Fibroblast of skin of left biceps (primary cell): ENCODE measurements at places on chromosomes 2 and 18.

DNA sequence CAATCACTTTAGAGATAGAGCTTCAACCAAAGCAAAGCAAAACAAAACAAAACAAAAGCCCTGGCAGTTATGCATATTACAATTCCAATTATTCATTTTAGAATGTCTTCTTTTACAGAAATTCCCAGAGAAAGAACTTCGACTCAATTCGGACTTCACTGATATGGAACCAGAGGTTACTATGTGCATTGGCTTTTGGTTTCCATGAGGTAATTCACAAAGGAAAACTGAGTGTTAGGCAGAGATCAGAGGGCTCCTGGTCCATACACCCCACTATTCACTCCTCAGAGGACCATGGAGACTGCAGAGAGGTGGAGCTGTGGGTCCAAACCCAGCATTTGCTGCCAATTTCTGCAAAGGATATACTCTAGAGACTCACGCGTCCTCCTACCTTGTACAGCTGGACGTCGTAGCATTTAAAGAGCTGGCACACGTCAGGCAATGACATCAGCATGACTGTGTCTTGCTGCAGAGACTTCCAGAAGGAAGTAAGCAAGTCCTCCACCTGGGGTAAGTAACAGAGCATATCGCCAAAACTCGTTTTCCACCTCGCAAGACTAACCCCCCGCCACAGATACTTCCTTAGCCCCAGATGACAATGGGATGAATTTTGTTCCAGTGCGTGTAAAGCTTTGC lies 31.3 kb upstream of the CREG2 start:
- no peak for DNase-seq

DNA sequence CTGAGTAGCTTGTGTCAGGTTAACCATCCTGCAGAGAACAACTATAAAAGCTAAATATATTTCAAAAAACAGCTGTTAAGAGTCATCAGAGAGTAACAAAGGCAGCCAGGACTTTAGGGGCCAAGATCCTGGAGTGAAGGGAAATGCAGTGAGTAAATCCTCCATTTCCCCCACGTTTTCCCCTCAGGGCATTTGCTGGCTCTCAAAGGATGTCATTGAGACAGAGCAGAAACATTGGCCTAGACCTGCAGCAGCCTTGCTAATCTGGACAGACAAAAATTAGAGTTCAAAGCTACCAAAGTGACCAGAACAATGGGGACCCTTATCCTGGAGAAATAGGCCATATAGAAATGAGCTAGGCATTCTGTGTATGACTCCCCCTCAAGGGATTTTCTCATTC lies 21.1 kb upstream of the KLHL29 start:
- DNase-seq, result no peak

DNA sequence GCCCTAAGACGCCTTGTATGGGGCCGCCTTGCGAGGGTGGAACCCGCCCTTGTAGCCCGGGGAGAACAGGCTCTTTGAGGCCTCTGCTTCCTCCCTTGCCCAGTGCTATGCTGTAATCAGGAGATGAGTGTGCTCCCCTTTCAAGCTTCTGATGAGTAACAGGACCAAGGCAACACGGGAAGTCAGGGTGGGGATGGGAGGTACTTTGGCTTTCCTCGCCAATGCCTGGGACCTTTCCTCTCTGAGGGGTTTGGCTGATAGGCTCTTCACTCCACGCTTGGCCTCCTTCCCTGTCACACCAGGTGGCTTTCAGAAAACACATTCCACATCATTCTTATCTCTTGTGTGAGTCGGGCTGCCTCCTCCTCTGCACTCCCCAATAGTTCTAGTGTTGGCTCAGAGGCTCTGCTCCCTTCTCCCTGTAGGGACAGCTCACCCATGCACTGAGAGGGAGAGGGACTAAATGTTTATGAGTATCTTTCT lies 223.7 kb upstream of the TRIB2 start:
- DNase-seq, result no peak

DNA sequence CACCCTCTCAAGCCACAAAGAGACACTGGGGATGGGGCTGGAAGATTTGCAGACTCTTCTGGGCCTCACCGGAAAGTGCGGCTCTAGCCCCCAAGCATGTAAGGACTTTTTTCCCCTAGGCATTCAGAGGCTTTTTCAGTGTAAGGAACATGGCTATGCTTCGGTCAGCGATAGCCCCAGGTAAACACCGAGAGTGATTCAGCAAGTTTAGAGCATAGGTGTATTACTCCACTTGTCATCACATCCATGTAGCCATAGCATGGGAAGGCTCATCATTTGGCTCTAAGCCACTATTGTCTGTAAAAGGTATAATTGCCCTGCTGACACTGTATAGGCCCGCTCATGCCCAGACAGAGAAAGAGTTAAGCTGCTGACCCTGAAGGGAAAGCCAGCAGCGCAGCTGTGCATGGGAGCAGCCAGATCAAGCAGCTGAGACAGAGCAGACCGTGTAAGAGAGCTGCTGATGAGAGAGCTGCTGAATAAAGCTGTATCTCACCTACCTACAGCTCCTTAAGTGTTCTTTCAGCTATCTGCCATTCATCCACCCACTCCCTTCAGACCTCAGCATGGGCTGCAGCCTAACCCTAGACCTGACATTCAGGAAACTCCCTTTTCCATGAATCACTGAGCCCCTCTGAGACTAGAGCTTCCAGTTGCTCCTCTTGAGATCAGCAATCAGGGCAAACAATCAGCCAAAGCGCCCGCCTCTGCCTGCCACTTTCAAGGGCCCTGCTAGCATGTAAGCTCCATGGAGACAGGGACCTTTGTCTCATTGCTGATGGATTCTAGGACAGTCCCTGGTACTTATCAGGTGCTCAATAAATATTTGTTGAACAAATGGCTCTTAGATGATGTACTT lies 25.5 kb downstream of the LGALSL start:
- no peak for DNase-seq
